ENCODE measurements at places on chromosomes 6 and 20.

DNA sequence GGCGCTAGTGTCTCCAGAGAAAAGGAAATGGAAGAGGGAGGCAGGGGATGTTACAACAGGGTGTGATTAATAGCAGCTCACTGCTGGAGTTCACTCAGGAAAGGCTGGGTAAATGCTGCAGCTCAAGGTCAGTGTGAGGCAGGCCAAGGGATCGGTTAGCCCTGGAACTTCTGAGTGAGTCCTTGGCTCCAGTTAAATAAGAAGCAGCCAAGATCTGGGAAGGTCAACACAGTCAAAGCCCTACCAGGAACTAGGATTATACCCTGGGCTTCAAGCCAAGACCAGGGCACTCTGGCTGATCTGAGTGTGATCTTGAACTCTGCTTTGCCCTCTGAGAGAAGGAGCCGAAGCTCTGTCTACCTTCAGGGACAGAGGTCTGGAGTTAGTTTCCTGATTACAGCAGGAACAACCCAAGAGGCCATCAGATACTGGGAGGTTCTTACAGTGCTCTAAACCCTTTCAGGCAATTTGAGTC, 44.3 kb downstream of the TPD52L1 start:
- no peak for DNase-seq

GRCh38 chr6:10555625-10556309, 34.6 kb downstream of the GCNT2 start:
- DNase-seq = no peak

- DNase-seq = no peak
Observed at GRCh38 chr20:64027981-64028685, 7.8 kb upstream of the C20orf204 start.

GRCh38 chr20:32969356-32970114, 34.7 kb downstream of the SUN5 start:
- no peak for DNase-seq

GRCh38 chr6:159608961-159609651, 83.9 kb downstream of the SOD2 start:
- DNase-seq = no peak

DNA sequence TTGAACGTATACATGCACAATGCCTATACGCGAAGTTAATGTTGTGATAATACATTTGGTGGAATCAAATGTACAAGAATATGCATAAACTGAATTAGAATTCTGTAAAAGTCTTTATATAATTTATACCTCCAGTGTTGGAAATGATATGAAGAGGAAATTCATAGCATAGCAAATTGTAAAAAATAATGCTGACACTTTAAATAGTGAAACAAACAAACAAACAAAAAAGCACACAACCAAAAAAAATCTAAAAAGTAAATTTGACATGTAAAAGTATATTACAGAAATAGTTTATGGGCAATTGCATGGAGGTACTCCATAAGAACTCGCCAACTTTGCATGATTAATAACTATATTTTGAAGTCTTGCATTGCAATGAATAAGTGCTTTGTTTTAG, 780.9 kb downstream of the TBC1D32 start:
- DNase-seq = no peak

DNA sequence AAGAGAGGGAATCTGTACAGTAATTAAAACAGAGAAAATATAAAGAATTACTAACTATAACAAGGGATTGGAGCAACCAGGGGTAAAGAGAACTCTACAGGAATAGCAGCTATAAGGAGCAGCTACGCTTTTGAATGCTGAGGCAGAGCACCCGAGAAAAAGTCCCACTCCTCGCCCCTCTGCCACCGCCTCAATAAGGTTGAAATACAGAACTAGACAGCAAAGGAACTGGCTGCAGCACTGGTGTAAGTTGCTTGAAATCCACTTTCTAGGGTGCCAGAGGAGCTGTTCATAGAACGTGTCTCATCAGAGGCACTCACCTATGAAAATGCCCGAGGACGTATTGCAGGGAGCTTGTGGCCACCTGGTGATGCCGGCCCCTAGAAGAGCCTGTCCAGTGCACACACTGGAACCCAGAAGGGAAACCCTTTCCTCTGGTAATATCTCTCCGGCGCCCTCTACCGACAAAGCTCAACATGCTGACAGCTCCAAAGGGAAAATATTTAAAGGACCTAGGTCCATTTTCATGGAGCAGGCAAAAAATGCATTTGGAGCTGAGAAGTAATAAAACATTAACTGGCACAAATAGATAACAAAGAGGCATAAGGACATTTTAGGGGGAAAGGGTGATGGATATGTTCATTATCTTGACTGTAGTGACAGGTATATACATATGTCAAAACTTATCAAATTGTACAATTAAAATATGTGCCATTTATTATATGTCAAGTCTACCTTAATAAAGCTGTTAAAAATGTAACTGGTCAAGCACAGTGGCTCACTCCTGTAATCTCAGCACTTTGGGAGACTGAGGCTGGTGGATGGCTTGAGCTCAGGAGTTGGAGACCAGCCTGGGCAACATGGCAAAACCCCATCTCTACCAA, 137.4 kb upstream of the HDAC2 start:
- no peak for DNase-seq

DNA sequence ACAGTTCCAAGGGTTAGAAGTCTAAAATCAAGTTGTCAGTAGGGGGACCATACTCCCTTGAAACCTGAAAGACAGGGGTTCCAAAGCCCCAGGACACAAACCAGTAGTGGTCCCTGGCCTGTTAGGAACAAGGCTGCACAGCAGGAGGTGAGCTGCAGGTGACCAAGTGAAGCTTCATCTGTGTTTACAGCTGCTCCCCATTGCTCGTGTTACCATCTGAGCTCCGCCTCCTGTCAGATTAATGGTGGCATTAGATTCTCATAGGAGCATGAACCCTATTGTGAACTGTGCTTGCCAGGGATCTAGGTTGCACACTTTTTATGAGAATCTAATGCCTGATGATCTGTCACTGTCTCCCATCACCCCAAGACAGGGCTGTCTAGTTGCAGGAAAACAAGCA, 25.3 kb upstream of the SIM1 start:
- DNase-seq = no peak

DNA sequence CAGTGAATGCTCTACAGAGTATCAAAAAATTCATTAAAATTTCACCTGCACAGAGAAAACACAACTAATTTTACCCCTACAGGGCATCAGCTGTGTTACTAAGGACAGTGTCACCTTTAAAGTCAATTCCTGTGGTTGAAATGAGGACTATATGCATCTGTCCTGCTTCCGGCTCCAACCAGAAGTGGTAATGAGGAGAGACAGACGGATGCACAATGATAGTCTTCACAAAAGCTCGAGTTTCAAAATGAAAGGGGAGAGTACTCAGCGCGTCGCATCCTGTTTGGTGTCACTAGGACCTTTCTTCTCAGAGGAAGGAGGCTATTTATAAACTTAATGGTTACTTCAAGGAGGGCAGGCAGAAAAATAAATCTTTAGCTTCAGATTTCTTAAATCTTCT, 86.5 kb downstream of the LYRM4 start:
- peak; percentile 70 for DNase-seq

GRCh38 chr20:64145458-64146300, 18.6 kb upstream of the MYT1 start:
- no peak for DNase-seq

DNA sequence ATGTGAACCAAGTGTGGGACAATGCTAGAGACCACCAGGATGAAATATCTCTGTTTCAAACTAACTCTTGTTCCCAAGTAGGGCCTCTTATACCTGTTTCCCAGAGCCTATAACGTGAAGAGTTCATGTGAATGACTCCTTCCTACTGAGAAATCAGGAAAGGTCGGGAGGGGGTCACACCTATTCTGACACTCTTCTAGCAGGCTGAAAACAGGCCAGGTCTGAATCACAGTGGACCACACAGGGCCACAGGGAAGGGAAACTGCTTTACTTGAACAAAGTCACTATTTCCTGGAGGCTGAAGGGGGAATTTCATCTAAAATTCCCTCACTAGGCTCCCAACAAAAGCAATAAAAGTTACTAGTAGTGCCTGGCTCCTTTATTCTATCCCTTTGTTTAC, 88.4 kb upstream of the BMP2 start:
- DNase-seq = no peak

DNA sequence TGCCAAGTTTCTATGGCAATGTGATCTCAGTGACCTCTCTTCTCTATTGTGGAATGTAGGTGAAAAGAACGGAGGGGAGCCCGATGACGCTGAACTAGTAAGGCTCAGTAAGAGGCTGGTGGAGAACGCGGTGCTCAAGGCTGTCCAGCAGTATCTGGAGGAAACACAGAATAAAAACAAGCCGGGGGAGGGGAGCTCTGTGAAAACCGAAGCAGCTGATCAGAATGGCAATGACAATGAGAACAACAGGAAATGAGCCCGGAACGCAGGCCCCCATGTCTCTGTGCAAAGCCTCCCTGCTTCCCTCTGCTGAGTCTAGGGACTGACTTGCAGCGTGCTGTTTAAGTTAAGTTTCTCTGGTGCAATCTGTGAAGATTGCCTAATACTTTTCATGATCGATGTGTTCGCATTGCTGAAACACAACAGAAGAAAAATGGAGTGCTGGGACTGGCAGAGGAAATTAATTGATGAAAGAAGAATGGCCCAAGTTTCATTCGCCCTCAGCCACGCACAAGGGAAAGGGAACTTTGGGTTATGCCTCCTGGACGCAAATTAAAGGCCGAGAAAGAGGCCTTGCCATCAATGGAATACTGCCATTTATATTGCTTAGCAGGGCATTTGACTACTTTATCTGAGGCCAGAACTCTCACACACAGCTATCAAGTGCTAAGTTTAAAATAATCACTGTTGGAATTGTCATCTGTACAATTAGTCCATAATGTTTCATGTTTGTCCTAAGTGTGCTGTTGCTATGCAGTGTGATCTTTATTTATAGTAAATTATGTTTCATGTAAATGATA, 146.4 kb downstream of the AKAP7 start:
- peak; percentile 88 for DNase-seq

DNA sequence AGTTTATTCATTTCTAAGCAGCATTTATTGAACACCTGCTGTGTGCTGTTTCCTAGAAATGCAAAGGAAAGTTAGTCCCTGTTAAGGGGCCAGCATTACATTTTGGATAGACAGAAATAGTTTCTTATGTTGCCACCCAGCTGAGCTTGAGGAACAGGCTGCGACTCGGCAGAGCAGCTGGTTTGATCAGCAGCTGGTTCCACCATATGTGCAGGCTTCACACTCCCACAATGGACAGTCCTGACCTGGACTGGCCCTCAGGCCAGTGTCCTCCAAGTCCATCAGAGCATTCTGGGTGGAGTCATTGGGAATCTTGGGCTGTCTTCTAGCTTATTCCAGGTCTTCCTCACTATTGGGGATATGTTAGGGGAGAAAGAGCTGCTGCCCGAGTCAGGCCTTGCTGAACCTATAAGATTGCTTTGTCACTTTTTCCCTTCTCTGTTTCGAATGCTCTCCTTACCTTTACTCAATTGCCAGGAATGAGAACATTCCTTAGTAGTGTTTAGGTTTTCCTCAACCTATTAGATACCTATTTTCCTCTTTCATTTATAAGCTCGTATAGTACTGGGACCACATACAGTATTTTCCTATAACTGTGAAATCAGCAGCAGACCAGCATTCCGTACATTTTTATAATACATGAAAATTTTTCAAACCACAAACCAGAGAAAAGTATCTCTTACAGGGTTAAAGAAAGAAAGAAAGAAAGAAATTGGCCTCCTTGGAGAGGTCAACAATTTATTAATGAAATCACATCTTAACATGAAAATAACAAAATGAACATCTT, 203.0 kb downstream of the FARS2 start:
- DNase-seq = no peak

GRCh38 chr6:16718356-16718755, 42.9 kb downstream of the ATXN1 start:
- DNase-seq = no peak

GRCh38 chr6:159788753-159789376, 537 bp downstream of the TCP1 start:
- peak; percentile 2 for DNase-seq

DNA sequence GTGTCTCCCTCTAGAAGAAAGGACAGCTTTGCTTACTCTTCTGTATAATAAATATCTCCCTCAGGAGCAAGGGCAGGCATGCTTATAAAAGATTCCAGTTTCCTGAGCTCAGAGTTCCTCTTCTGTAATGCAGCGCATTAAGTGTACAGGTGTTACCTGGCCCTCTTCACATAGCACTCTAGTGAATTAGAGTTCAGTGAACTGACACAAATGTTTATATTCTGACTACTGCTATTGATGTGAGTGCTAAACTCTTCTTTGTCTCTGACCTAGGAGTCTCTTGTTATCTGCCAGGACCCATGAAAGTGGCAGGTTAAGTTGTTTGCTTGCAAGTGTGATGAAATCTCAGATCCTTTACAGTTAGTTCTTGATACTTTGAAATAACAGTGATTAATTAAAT, 33.5 kb downstream of the CYB5R4 start:
- no peak for DNase-seq

DNA sequence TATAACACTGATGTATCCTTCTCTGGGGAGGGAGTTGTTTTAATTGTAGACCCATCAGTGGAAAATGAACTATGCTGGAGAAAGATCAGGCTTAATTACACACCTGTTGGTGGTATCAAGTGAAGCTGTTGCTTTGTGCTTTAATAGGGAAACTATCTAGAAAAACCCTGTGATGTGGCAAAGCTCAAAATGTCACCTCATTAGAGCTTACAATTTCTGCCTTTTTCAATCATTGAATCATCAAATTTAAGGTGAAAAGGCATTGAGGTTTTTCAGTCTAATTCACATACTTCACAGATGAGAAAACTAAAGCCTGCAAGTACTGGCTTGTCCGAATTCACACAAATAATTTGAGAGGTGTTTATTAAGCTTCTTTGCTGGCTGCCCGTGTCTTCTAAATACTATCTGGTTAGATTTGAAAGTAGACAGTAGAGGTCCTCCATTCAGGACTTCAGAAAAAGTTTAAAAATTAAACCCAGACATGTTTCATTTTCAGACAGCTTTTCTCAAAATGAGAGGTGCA, 143.3 kb upstream of the MAP3K7 start:
- DNase-seq = no peak

- no peak for DNase-seq
Observed at GRCh38 chr20:32957459-32957858, 46.8 kb downstream of the SUN5 start.

DNA sequence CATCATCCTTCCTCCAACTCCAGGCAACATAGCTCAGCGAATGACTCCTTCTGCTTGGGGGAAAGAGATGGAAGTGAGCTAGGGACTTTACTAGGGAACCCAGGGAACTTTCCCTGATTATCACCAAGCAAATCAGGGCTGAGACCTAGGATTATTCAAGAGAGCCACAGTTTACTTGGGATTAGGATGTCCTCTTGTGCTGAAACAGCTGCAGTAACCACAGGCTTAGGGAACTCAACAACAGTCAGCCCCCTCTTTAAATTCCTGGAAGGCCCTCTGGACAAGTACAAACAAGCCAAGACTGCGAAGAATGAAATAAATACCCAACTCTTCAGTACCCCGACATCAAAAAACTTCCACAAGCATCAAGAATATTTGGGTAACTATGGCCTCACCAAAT, 700.9 kb downstream of the COL12A1 start:
- no peak for DNase-seq

GRCh38 chr6:111494951-111495635, 12.1 kb upstream of the REV3L start:
- no peak for DNase-seq

- no peak for DNase-seq
Observed at GRCh38 chr6:119037941-119038623, 40.4 kb downstream of the FAM184A start.
